Activated naive CD4-positive, alpha-beta T cell treated with anti-CD3 and anti-CD28 coated beads, Interleukin-2, amount 10 ng/mL, durations not matched to agents 5 hours and 36 hours (primary cell): ENCODE measurements at places on chromosomes 1 and 21. TPM values are rescaled to one million over a fixed set of nuclear protein-coding genes. Genes with fewer than 3 reads are reported as not detected.

CRYAA gene
- not detected for total RNA-seq

KCNK2 gene
- total RNA-seq = not detected

CLIC6 gene
- total RNA-seq = not detected

PRR9 gene
- total RNA-seq = not detected

CCSAP gene
- 8.7 TPM for total RNA-seq

MATN1 gene
- not detected for total RNA-seq

ITGB2 gene
- total RNA-seq = 565 TPM

FCN3 gene
- total RNA-seq = not detected

DMBX1 gene
- total RNA-seq = not detected

ALPL gene
- not detected for total RNA-seq

HSD11B1 gene
- total RNA-seq = 1.6 TPM

HCN3 gene
- total RNA-seq = 4.3 TPM

POLR3GL gene
- 26.8 TPM for total RNA-seq

HOOK1 gene
- 11.1 TPM for total RNA-seq

KRTAP27-1 gene
- not detected for total RNA-seq

DIO1 gene
- total RNA-seq = not detected

FCMR gene
- 221 TPM for total RNA-seq
